ENCODE measurements at places on chromosomes 7 and 10. TPM values are rescaled to one million over a fixed set of nuclear protein-coding genes. Genes with fewer than 3 reads are reported as not detected.

The PLEKHS1 gene
- total RNA-seq: not detected

DNA sequence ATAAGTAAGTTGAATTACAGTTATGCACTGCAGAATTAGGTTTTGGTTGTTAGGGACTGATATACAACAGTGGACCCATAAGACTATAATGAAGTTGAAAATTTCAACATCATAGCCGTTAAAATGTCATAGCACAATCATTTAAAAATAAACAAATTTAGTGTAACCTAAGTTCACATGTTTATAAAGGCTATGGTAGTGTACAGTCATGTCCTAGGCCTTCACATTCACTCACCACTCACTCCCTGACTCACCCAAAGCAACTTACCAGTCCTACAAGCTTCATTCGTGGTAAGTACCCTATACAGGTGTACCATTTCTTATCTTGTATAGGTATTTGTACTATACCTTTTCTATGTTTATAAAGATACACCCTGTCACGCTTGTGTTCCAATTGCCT lies 113.7 kb downstream of the RAB11FIP2 start:
- no peak for DNase-seq

- DNase-seq: no peak
These were observed 127.2 kb downstream of the DLG5 start for GRCh38 chr10:77799352-77799751.

GRCh38 chr10:124886195-124886594 lies 55.7 kb upstream of the ZRANB1 start:
- no peak for DNase-seq

GRCh38 chr7:25216837-25217236 lies 11.4 kb downstream of the NPVF start:
- no peak for DNase-seq

GRCh38 chr7:152543799-152544198 lies 108.0 kb upstream of the KMT2C start:
- no peak for DNase-seq

DNA sequence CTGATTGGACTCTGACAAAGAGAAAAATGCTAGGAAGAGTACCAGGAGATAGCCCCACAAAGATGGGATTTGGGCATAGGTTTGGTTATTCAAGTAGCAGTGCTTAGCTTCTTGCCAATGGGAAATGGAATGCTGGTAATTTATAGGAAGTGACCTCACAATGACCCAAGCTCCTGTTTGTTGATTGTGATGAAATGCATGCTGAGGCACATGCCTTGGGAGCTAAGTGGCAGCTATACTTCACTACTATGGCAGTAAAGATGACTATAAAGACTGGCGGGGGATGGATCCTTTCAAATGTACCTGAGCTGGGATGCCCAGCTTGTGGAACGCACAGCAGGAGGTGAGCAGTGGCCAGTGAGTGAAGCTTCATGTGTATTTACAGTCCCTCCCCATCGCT lies 153.8 kb downstream of the ZNF22 start:
- DNase-seq: no peak

Data from omental fat pad (tissue), 4 donors.